ENCODE measurements at places on chromosomes 12 and 14.

GRCh38 chr12:11681207-11681606 lies 31.7 kb downstream of the ETV6 start:
- no peak for DNase-seq

- DNase-seq, result no peak
Observed at GRCh38 chr12:48512855-48513254, 12.6 kb upstream of the OR8S1 start.

DNA sequence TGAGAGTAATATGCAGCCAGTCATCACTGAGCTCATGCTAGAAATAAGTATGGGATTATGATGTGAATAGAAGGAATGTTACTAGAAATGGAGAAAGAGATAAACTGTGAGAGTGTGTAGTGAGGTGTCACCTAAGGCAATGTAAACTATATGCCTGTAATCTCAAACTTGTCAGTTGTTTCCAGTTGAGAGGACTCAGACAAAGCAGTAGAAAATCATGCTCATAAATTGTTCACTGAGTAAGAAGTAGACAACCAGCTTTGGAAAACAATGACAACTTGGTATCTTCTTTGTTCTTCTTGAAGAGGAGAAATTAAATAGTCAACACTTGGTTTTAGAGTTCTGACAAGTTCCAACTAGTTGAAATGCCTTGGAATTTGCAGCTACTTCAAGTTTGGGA lies 148.5 kb upstream of the OR4E1 start:
- no peak for DNase-seq

DNA sequence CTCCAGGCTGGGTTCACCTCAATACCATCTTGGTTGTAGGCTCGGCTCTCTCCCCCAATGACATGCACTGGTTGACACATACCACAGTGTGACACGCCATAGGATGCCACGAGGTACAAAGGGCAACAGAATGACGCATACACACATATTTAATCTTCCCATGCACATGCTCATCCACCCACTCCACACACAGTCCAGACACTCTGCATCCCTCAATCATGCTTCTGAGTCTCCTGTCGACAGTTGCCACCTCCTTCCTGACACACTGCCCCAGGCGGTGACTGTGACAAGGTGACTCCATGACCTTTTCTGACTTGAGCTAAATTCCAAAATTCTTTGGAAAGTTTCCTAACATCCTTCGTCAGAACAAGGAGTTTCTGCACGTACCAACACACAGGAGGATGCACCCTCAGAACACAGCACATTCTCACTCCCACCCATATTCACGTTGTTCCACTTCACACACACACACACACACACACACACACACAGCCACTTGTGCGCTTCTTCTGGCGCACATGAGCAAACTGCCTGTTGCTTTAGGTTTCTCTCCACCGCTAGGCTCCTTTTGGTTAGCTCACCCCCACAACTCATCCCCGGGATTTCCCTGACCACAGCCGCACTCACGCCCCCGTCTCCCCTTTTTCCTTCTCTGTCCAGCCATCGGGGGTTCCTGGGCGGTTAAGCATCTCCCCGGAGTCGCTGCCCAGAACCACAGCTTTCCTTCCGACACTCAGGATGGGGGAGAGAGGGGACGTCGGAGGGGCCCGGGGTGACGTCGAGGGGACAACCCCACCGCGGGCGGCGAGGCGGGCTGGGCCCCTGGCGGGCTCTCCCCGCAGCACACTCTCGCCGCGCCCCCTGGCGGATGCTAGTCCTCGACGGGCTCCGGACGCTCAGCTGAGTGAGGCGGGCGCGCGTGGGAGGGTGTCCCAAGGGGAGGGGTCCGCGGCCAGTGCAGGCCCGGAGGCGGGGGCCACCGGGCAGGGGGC lies 536 bp upstream of the WNT1 start:
- DNase-seq, result no peak

- no peak for DNase-seq
Observed at GRCh38 chr12:75437564-75437963, 43.0 kb upstream of the GLIPR1 start.

- DNase-seq, result no peak
Observed at GRCh38 chr12:32522331-32523221, 123.2 kb downstream of the FGD4 start.

GRCh38 chr14:104224506-104225277 lies 86.3 kb downstream of the KIF26A start:
- DNase-seq, result no peak

DNA sequence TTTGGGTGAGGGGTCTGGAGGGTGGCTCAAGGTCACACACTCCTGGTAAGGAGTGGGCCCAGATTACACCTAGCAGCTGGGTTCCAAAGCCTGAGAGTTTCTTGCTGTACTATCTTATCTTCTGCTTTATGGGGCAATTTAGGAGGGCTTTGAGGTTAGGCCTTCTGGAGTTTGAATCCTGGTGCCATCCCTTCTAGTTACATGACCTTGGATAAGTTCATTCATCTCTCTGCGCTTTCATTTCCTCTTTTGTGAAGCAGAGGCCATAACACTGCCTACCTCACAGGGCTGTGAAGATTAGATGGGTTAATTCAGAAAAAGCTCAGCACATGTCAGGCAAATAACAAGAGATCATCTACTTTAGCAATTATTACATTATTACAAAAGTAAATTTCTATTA lies 7.4 kb upstream of the KRT77 start:
- DNase-seq, result no peak

GRCh38 chr12:9626291-9626690 lies 18.6 kb upstream of the KLRB1 start:
- no peak for DNase-seq

GRCh38 chr14:88005978-88006851 lies 1.3 kb downstream of the GPR65 start:
- DNase-seq, result no peak

DNA sequence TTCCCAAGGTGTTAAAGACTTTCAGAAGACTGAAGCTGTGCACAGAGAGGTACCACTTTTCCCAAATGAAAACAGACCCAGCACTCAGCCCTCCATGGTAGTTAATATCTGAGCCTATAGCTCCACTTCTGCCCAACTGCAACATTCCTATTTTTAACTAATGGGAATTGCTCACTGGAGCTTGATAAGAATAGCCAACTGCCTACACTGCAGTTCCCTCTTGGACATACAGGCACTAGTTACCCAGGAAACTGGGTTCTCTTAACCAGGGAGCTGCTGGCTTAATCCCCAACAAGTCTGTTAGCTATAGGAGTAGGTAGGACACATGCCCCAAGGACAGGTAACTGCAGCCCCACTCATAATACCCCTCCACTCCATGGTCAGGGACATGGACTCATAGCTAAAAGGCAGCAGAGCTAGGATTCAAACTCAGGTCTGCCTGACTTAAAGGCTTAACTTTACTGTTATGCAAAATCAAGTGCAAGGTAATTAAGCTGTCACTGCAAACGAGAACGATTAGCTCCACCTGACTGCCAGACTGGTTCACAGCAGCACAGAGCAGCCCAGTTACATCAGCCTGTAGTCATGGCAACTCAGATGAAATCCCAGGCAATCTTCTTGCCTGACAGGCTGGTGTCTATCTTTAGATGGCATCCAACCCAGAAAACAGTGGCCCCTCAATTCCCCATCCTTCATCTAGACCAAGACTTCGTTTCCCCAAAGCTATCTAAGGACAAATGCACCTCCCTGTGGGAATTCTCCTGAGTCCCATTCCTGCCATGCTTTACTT lies 77.1 kb upstream of the ACTN1 start:
- no peak for DNase-seq

GRCh38 chr12:66679461-66680084 lies 697 bp upstream of the GRIP1 start:
- no peak for DNase-seq

- no peak for DNase-seq
Observed at GRCh38 chr12:12302976-12303375, 36.1 kb upstream of the LRP6 start.

DNA sequence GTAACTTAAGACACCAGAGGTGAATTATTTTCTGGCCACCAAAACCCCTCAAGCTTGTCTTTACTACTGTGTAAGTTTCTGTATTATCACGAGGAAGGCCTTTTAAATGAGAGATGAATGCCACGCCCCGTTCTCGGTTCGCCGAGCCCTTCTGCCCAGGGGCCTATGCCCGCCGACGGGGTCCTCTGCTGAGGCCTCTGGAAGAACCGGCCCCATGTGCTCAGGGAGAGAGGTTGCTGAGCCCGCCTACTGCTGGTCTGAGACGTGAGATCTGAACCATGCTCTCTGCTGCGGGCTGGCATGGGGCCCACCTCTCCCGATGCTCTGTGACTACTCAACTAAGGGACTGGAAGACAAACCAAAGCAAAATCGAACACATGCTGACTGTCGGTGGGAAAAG lies 21.0 kb downstream of the AMN start:
- no peak for DNase-seq

Data from SW 1271 (cell line).